ENCODE measurements at places on chromosomes 5 and 9.

- DNase-seq, result no peak
Observed at GRCh38 chr5:29367176-29367833, 1826.2 kb upstream of the CDH6 start.

DNA sequence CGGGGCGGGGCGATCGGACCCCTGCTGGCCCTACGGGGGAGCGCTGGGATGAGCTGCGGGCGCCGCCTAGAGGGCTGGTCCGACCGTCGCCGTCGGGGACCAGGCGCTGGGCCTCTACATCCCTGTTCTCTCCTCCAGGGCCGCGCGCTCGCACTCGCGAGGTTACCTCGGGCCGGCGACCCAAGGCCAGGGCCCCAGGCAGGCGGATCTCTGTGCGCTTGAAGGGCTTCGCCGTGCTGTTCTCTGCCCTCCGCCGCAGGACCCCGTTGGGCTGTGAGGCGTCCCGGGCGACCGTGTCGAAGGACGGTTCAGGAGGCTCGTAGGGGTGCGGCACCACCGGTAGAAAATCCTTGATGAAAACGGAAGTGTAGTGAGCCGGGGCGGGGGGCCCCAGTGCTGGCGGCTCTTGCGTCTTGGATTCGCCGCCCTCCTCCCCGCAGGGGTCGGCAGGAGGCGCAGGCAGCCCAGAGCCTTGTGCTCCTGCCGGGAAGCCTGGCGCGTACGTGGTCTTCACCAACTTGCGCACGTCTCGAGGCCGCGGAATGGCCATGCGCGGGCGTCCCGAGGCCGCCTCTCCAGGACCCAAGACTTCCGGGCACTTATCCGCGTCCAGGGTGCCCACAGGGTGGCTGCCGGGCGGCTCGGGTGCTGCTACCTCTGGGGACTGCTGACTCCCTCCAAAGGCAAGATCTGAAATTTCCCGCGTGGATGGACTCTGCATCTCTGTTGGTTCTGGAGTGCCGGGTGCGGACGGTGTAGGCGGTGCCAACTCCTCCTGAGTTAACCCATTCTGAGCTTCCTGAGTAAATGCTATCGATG lies 2.0 kb downstream of the PROB1 start:
- DNase-seq, result peak; percentile 94

- no peak for DNase-seq
Observed at GRCh38 chr5:107977550-107978071, 306.9 kb upstream of the EFNA5 start.

GRCh38 chr5:41788941-41789368 lies 81.3 kb downstream of the OXCT1 start:
- no peak for DNase-seq

GRCh38 chr5:149227168-149227826 lies 44.4 kb upstream of the AFAP1L1 start:
- DNase-seq, result no peak

- no peak for DNase-seq
Observed at GRCh38 chr9:87518702-87519335, 21.2 kb downstream of the DAPK1 start.

DNA sequence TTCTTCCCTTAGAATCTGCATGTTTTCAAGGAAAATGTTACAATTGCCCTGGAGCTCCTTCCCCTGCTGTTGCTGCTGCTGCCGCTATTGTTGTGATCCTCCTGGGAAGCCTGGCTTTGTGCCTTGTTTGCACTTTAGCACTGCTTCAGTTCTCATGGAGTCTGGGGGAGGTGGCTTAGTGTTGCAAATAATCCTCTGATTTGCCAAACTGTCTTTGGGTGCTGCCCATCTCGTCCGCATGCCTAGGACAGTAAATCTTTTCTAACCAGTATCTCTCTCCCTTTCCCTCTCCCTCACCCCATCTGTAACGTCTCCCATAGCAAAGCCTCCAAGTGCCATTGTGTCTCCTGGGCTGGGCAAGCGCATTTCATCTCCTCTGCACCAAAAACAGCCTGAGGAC lies 30.3 kb downstream of the FAM240B start:
- DNase-seq, result no peak

DNA sequence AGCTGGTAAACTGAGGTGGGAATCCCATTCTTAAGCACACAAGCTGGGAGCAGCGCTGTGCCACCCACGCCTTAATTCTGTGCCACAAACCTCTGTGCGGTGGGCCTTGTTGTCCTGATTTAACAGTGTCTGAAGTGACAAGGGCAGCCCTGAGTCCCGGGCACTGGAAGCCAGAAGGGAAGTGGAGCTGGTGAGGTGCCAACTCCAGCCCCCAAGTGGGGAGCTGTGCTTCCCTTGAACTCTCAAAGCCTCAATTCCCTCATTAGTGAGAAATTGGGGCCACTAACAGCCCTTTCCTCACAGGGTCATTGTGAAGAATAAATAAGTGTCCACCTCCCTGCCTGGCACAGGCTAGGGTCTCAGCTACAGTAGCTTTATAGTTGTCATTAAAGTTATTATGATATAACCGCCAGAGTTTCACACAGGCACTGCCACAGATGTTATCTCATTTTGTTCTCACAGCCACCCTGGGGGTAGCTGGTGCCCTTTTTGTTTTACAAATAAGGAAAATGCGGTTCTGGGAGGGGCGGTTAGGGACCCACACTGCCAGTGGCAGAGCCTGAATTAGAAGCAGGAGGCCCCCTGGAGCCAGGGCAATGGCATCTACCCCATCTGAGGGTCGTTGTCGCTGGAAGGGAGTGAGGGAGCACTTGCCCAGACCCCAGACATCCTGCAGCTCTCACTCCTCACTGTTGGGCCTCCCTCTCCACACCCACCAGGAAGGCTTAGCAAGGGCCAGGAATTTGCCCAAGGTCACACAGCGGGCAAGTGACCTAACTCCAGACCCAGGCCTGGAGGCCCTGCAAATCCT lies 2.1 kb upstream of the TLX3 start:
- no peak for DNase-seq

DNA sequence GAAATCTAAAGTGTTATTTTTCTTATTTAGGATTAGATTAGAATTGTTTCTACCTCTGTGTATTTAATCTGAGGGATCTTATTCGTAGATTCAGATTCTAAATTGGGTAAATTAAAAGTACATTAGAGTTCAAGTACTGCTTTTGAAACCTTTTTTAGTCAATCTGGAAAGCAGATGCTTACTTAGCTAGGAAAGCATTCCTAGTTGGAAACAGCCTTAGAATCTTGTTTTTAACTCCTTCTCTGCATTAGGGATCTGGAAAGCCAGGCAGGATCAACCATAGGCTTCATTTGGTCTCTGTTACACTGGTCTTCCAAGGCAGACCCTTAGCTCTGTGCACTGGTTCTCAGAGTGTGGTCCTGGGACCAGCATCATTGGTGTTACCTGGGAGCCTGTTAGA lies 247.4 kb downstream of the NR3C1 start:
- no peak for DNase-seq

DNA sequence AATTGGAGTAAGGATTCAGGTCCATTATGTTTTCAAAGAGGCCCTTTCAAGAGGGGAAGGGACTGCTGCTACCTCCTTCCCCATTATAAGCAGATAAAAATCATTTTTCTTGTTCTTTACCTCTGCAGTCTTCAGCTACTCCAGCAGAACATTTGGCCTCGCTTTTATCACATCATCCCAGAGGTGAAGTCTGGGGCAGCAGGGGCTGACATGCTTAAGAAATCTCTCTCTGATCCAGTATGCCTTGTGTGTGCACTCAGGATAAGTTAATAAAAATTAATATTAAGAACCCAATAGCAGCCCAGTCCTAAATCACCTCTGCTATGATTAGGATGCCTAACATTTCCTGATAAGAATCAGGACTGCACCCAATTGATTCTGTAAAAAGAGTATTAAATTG lies 306.9 kb upstream of the NREP start:
- DNase-seq, result no peak

GRCh38 chr5:97417986-97418385 lies 234.9 kb upstream of the RIOK2 start:
- no peak for DNase-seq

DNA sequence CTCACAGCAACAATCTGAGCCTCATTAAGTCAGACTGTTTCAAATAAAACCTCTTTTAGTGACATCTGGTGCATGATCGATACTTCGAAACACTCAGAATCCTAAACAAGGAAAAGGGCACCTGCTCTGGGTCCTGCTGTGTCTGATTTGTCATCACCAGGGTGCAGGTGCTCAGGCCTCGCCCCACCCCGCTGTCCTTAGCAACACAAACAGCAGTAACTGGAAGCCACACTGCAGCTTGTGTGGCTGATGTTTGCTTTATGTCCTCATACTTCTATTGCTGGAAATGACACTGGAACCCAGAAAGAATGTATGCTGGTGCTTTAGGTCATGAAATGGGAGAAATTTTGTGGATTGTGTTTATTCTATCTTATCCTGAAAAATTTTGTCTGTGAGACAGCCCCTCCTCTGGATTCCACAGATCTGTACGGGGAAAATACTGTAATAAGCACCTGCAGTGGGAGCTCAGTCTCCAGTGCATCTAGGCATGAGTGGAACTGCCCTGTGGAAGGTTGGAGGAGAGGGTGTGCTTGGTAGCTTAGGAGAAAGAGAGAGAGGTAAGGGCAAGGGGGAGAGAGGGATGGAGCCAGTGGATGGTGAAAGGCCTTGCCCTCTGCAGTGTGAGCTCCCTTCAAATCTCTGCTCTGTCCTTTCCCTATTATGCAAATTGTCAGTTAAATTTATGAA lies 284.2 kb downstream of the SMARCA2 start:
- DNase-seq, result no peak

GRCh38 chr9:130847306-130848217 lies 12.5 kb downstream of the ABL1 start:
- DNase-seq, result no peak

- DNase-seq, result no peak
Observed at GRCh38 chr9:6673326-6674025, 27.9 kb upstream of the GLDC start.

DNA sequence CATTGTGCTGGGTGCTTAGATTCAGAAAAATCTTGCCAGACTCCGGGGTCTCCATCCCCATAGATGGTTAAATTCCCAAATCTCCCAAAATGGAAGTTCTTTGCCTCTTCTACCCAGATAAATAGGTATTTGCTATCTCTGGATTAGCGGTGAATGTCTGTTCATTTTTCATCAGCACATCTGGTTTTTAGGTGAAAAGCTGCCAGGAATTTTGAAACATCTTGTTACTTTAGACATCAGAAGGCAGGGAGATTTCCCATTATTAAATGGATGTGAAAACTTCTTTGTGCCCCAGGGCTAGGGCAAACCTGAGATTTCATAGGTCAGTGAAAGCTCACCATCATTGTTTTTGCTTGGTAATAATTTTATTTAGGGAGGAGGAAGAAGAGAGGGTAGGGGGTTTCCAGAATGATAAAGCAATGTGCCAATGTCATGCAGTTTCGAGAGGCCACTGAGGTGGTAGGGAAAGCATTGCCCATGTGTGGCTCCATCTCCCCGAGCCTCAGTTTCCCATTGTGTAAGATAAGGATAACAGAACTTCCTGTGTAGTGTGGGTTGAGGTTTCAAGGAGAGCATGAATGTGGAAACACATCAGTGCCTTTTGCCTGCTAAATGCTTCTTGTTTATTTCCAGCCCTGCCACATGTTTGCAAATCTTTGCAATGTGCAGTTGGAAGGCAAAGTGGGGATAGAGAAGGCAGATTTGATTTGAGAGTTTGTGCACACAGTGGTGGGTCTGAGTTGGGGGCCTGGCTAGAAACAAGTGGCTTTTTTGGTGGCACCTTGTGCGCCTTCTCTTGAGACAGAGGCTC lies 147.2 kb upstream of the KLF4 start:
- no peak for DNase-seq

DNA sequence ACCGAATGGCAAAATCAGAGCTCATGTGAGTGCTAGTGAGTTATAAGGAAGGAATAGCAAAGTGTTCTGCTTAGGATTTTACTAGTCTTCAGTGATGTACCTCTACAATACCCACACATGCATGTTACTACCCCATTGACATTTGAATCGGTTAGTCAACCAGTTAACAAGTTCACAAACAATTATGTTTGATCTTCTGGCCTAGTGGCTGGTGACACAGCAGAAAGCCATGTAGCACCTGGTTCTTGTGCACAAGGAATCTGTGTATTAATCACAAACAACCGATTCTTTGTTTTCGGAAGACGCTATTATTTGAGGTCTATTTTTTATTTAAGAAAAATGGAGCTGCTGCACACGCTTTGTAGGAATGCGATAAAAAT lies 41.9 kb downstream of the NTRK2 start:
- no peak for DNase-seq

DNA sequence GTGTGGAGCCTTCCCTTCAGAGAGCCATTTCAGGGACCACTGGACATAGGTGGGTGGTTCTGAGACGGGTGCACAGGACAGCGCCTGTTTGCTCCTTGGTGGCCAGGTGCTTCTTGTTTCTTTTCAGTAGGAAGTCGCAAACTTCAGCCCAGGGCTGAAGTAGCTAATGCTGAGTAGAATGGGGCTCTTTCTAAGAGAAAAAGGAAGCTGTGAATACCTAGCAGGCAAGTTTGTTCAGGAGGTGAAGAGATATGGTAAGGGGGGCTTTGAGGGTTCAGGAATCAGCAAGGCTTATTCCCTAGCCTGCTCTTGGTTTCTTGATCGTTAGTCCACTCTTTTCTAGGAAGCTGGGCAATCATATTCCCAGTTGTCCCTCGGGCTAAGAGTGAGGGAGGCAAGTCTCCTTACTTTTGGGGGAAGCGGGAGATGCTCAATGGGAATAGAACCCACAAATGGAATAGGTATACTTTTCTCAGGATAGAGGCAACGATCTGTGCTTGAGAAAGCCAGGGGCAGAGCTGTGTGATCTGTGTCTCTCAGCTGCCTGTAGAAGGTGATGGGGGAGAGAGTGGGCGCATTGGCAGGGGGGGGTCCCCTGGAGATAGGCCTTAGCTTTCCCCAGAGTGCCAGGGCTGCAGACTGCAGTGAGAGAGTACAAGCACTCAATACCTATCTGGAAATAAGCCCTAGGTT lies 1.9 kb upstream of the PURA start:
- no peak for DNase-seq

- no peak for DNase-seq
Observed at GRCh38 chr5:16883176-16883575, 52.9 kb downstream of the MYO10 start.

DNA sequence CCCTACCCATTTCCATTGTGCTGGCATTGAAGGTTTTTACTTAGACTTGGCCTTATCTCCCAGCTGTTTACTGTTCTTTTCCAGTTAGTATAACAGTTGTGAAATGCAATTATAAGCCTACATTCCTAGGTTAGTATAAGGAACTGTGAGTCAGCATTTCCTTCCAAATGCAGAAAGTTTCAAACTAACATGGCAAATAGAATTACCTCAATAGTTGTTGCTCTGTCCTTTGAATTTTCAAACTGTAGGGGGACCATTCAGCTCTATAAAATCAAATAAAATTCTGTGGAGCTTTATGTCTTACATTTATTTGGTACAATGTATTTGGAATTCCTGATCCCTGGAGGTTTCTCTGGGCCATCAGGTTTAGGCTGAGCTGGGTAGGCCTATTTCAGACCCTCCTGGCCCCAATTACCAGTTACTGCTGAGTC lies 47.2 kb downstream of the ARHGEF28 start:
- DNase-seq, result no peak

DNA sequence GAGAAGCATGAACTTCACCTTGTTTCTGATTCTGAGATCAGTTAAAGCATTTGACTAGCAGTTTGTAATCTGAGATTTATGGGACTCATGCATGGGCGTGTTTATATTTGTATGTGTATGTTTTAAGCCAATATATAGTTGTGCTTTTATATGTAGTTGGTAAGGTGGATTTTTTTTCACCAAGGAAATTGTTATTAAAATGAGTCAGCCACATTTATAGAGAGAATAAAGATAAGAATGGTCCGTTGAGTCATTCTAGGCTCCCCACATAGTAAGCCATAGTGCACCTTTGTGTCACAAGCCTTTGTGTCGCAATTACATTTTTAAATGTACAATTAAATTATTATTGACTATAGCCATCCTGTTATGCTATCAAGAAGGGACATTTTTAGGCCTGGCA lies 89.0 kb downstream of the NLN start:
- no peak for DNase-seq

- no peak for DNase-seq
Observed at GRCh38 chr5:126274076-126274762, 149.0 kb upstream of the GRAMD2B start.

All from stimulated activated naive CD8-positive, alpha-beta T cell treated with anti-CD3 and anti-CD28 coated beads, Interleukin-15, amount 100 ng/mL, for 72 hours (primary cell).